ENCODE measurements at places on chromosomes 12 and 14. TPM values are rescaled to one million over a fixed set of nuclear protein-coding genes. Genes with fewer than 3 reads are reported as not detected.

SDR39U1 gene
- polyA plus RNA-seq: 41.4 TPM

DNA sequence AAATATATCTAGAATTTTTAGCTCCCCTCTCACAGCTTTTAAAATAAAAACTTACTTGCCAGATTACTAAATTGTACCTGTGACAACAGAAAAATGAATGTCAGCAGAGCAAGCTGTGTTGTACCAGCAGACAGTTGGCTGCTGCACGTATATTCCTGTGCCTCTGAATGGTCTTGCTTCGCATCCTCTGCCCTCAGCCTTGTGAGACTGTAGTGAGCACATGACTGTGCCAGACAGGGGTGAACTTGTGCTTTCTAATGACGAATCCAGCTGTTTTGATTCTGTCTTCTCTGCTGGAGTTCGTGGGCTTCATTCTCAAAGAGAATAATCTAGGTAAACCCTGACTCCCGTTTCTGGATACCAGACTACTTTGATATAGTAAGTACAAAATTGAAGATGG, 58.3 kb upstream of the FRMD6 start:
- no peaks in the 10 kb centered on the region for H3K4me1 ChIP-seq
- H3K27ac ChIP-seq: no peak overlapping the region
- no peak for DNase-seq
- H3K36me3 ChIP-seq: no peaks in the 10 kb centered on the region
- H3K4me3 ChIP-seq: no peak overlapping the region

DNA sequence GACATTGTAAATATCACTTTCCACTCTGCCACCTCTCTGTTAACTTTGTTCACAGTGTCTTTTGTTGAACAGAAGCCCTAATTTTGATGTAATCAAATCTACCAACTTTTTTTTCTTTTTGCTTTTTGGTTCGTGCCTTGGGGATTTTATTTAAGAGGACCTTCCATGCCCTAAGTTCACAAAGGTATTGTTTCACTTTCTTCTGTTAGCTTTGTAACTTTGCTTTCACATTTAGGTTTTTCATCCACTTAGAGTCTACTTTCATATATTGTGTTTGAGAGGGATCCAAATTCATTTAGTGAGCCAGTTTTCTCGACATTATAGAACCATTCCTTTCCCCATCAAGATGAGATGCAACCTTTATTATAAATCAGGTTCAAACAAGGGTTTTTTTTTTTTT, 275.7 kb upstream of the CRY1 start:
- no peak overlapping the region for H3K27ac ChIP-seq
- H3K27me3 ChIP-seq: peaks cover 3% of the 10 kb centered on the region
- no peak for DNase-seq
- H3K4me3 ChIP-seq: no peak overlapping the region
- no peaks in the 10 kb centered on the region for H3K4me1 ChIP-seq

DNA sequence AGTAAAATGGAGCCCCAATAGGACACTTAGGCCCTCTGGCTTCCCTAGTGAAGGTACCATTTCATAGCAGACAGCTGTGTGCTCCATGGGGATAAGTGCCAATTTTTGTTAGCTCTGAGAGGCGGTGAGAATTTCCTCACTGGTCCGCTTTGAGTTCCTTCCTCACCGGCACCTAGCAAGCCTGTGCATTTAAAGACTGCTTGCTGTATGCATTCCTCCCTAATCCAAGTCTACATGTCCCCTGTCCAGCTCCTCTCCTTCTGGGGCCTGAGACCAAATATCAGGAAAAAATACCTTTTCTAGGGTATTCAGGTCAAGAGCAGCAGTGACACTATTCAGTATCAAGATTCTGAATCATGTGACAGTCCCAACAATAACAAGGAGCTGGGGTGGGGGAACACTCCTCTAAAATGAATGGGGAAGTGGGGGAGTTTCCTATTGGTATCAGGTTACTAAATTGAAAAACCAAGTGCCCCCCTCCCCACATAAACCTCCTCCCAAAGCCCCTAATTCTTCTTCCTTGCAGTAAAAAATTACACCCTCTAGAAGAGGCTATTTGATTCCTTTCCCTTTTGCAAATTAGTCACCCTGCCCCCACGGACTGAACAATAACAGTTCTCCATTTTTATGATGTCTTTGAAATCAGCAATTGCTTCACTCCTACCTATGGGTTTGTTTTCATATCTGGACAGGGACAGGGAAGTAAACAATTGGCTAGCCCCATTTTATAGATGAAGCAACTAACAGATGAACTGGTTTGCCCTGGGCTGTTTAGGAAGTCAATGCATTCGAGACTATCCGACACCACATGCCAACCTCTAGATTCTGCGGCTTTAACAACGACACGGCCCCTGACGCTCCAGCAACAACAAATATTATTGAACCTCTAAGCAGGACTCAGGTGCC, 28.9 kb downstream of the BCL11B start:
- peaks cover 9% of the 10 kb centered on the region for H3K4me1 ChIP-seq
- H3K4me3 ChIP-seq: no peak overlapping the region
- DNase-seq: no peak
- no peaks in the 10 kb centered on the region for H3K36me3 ChIP-seq
- H3K27me3 ChIP-seq: no peaks in the 10 kb centered on the region
- no peak overlapping the region for H3K27ac ChIP-seq

- peaks cover 2% of the 10 kb centered on the region for H3K4me1 ChIP-seq
- DNase-seq: no peak
- no peaks in the 10 kb centered on the region for H3K27me3 ChIP-seq
- H3K4me3 ChIP-seq: no peak overlapping the region
- no peak overlapping the region for H3K27ac ChIP-seq
These were observed 5.7 kb downstream of the TRAF3 start for GRCh38 chr14:102782974-102783373.

DNA sequence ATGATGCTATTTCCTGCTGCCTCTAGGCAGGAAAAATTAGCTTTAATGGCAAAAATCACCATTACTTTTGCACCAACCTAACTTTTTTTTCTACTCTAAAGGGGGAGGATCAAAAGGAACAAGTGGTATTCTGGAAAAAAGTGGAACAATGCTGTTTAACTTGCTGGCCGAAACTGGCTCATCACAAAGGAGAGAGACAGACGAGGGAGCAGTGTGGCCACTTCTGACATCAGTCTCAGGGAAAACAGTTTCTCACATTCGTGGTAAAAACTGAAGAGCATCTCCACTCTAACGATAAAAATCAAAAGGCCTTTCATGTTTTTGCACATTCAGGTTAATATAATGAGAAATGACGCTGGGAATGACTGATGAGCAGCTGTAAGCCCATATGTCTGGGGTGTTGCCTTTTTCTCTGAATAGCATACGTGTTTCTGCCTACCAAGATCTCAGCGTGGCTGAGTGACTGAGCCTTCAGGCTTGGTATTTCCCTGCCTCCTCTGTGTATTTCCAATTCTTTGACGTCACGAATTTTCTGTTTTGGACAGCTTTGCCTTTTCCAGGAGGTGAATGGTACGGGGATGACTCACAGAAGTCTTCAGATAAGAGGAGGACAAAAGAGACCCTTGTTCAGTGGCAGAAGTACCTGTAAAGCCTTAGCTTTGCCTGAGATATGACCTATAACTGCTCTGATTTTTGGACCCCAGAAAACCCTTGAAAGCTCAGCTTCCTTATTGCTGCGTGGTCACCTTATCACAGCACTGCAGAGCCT, 358.8 kb downstream of the GLT1D1 start:
- no peaks in the 10 kb centered on the region for H3K36me3 ChIP-seq
- H3K4me1 ChIP-seq: no peaks in the 10 kb centered on the region
- H3K4me3 ChIP-seq: no peak overlapping the region

TRPV4 gene
- polyA plus RNA-seq: 2.2 TPM

P2RX2 gene
- 17.7 TPM for polyA plus RNA-seq

DNA sequence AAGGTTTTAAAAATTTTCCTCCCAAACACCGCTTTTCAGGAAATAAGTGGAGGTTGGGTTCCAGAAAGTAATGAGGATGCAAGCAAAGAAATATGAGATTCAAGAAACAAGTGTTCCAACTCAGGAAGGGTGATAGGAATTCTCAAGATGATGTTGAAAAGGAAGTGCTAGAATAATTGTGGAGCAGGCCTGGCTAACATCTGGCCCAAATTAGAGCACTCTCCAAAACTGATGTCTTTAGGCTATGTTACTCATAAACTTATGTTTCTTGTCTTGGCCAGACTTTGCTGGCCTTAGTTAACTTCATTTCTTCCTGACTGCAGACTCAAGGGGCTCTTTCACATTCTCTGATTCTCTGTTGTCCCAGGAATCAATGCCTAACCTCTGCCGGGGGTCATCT, 116.3 kb downstream of the TMTC3 start:
- no peak for DNase-seq
- H3K27me3 ChIP-seq: no peaks in the 10 kb centered on the region
- no peak overlapping the region for H3K4me3 ChIP-seq
- no peaks in the 10 kb centered on the region for H3K36me3 ChIP-seq
- H3K27ac ChIP-seq: no peak overlapping the region
- no peaks in the 10 kb centered on the region for H3K4me1 ChIP-seq

DNA sequence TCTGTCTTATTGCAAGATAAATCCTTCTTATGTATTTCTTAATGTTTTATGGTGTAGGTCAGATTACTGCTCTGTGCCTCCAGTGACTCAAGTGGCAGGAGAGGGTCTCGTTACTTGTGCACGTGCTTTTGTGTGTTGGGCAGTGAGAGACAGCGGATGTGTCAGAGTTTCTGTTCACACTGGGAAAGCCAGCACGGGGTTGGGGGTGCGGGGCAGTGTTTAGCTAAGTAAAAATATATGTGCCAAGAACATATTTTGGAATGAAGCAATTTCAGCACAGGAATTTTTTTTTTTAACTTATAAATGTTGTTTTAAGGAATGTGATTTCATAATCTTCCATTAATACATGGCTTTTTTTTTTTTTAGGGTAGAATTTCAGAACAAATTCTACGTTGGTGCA, 4.5 kb upstream of the DNAH10 start:
- H3K4me3 ChIP-seq: no peak overlapping the region
- H3K27ac ChIP-seq: no peak overlapping the region
- H3K4me1 ChIP-seq: peaks cover 21% of the 10 kb centered on the region
- no peaks in the 10 kb centered on the region for H3K27me3 ChIP-seq

MYBPC1 gene
- polyA plus RNA-seq: 4.7 TPM

- H3K27me3 ChIP-seq: no peaks in the 10 kb centered on the region
- no peak overlapping the region for H3K4me3 ChIP-seq
- H3K4me1 ChIP-seq: no peaks in the 10 kb centered on the region
- no peak for DNase-seq
- no peak overlapping the region for H3K27ac ChIP-seq
These were observed 45.9 kb upstream of the PLEKHG7 start for GRCh38 chr12:92656911-92657310.

CCDC175 gene
- not detected for polyA plus RNA-seq

DNA sequence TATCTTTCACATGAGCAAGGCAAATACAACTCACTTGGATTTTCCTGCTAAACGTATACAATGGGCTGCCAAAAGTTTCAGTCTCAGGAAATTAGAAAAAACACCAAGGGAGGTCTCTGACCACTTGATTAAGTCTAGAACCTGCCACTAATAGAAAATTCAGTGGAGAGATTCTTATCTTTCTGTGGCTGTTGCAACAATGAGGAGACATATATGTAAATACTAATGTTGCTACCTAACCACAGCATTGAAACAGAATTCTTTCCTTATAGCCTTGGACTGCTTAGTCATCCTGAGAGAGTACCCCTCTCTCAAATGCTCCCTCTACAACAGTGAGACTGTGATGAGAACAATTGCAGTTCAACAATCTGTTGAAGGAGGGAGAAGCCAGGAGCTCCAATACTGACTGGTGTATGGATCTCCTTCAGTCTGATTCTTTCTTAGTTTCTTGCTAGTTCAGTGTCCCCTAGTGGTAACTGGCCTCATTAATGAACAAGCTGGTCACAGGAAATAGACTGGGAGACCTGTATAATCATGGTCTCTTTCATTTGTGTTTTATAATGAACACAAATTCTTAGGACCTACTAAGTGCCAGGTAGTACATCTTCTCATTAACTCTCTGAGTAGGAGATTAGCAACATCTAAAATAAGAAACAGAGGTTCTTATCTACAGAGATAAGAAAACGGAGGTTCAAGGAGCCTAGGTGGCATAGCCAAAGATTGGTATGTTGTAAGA, 164.5 kb downstream of the SLC38A4 start:
- H3K4me1 ChIP-seq: no peaks in the 10 kb centered on the region
- H3K27me3 ChIP-seq: no peaks in the 10 kb centered on the region
- H3K27ac ChIP-seq: no peak overlapping the region
- H3K4me3 ChIP-seq: no peak overlapping the region
- no peaks in the 10 kb centered on the region for H3K36me3 ChIP-seq

GRCh38 chr12:48779869-48780268, 9.0 kb downstream of the ADCY6 start:
- no peak for DNase-seq
- H3K27me3 ChIP-seq: no peaks in the 10 kb centered on the region
- H3K4me1 ChIP-seq: peaks cover 3% of the 10 kb centered on the region
- no peak overlapping the region for H3K4me3 ChIP-seq

UNC119B gene
- 6.9 TPM for polyA plus RNA-seq

DNA sequence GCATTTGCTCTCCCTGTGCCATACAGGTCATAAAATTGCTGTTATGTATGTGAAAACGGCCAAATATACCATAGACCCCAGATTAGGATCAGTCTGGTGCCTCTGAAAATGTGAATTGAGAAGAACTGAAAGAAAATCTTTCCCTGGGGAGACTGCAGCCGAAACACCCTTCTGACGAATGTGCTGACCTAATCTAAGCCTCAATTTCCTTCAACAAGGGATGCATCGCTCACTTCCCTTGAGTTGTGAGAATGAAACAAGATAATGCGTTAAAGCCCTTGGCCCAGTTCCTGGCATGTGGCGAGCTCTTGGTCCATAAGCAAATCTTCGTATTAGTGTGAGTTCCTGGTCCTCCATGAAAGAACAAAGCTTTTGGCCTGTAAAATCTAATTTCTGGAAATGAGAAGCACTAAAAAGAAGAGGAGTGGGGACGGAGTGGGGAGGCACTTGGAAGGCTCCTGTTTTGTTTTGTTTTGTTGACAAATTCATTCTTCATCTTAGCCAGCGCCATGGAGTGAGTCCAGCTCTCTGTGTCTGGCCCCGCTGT, 49.5 kb upstream of the RTRAF start:
- no peak overlapping the region for H3K4me3 ChIP-seq
- no peak for DNase-seq
- no peak overlapping the region for H3K27ac ChIP-seq
- no peaks in the 10 kb centered on the region for H3K4me1 ChIP-seq
- H3K36me3 ChIP-seq: no peaks in the 10 kb centered on the region

CRIP2 gene
- 24.0 TPM for polyA plus RNA-seq

- H3K4me3 ChIP-seq: no peak overlapping the region
- no peaks in the 10 kb centered on the region for H3K4me1 ChIP-seq
- H3K27me3 ChIP-seq: no peaks in the 10 kb centered on the region
These were observed 11.7 kb downstream of the KIF21A start for GRCh38 chr12:39431002-39431796.

CABP1 gene
- 0.67 TPM for polyA plus RNA-seq

GPR135 gene
- polyA plus RNA-seq: 0.22 TPM

KRT72 gene
- 9.8 TPM for polyA plus RNA-seq

GRCh38 chr14:24368562-24369252, 723 bp downstream of the NFATC4 start:
- peaks cover 21% of the 10 kb centered on the region for H3K36me3 ChIP-seq
- H3K4me1 ChIP-seq: peaks cover 5% of the 10 kb centered on the region
- peak; percentile 68 for DNase-seq
- H3K4me3 ChIP-seq: peak overlapping the region; percentile 80
